CD4-positive, alpha-beta memory T cell (primary cell): ENCODE measurements at places on chromosomes 12 and 14.

DNA sequence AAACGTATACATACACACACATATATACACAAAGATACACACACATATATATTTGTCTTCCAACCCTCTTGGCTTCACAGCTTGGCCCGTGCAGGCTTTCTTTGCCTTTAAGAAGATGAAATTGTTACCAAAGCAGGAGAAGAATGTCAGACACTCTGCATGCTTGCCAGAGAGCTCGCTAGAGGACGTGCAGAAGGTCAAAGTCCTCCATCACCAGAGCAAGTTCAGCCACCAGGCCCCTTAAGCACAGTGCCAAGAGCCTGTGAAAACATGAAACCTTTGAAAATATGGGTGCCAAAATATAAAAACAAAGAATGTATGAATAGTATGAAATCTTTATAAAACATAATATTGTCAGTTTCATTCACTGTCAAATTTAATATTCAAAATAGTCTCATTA, 14.9 kb upstream of the MCRS1 start:
- no peak for DNase-seq

DNA sequence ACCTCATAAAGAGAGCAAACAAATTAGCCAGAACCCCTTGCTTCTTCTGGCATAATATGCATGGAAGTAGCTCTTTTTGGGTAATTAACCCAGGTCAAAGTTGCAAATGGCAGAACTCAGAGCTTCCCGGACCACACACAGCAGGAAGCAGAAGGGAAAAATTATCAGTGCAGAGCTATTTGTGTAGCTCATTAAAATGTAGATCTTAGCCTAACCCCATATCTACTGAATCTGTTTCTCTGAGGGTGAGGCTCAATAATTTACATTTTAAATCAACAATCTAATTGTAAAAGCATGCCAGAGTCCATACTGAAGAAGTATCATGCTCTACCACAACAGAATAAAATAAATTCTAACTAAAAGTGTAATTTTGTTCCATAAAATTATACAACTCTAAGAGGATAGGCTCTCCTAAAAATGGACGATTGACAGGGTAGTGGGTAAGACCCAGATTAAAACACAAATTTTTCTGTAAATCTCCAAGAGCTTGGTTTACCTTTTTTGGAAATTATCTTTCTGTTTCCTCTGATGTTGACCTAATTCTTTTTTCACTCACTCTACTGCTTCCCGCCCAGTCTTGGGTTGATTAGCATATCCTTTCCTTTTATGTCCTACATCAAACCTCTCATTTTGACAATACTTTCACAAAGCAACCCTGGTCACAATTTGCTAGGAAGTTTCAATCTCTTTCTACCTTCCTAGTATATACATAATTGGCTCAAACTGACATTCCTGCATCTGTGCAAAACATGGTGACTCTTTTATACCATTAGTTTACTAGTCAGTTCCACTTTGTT, 213.3 kb upstream of the SLC16A7 start:
- no peak for DNase-seq

DNA sequence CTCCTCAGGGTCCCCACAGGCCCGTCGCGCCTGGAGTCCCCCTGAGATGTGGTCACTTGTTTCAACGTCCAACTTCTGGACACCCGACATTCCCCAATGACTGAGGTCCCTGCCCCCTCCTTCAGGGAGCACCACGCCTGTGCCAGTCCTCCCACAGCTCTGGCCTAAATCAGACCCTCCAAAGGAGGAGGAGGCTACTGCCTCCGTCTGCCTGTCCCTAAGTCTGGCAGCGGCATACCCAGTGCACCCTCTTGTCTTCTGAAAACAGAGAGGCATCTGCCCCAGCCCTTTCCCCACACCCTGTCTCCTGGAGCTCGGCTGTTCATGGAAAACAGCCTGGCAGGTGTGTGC, 46.2 kb downstream of the TESC start:
- no peak for DNase-seq

DNA sequence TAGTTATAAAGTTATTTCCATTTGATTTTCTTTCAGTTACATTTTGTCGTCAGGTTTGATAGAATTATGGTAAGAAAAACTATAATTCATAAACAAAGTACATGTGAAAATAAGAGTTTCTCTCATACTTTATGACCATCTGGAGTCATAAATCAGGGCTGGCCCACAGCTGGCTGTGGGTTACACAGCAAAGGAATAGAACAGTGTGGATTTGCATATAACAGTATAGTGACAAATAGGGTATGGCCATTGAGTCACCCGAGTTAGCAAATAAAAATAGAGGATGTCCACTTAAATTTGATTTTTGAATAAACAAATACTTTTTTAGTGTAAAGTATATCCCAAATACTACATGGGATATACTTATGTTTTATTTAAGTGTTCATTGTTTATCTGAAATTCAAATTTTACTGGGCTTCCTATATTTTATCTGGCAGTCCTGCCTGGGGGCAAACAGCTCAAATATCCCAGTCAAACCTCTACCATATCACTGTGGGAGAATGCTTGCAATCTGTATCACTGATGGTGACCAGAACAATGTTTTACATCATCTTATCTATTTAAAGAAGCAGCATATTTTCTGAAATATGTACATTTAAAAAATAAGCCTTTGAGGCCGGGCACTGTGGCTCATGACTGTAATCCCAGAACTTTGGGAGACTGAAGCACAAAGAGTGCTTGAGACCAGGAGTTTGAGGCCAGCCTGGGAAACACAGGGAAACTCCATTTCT, 65.5 kb downstream of the KSR2 start:
- no peak for DNase-seq

DNA sequence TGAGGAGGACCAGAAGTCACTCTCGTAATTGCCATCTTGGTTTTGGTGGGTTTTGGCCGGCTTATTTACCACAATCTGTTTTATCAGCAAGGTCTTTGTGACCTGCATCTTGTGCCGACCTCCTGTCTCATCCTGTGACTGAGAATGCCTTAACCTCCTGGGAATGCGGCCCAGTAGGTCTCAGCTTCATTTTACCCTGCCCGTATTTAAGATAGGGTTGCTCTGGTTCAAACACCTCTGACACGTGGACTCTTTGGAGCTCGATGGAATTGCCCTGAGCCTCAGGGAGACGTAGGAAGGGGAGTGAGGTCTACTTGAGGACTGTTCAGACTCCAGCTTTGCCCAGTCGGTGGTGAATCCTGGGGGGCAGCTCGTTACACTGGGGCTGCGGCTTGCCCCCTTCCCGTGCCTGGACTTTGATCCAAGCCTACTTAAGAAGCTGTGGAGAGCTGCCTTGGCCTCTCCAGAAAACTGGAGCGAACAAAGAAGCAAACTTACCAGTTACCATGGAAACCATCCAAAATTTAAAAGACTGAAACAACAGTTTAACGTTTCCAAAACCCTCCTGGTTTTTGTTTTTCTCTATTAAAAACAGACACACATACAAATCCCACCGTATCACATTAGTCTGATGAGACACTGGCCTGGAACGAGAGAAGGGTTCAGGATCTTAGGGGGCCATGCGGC, 28.0 kb downstream of the CALM1 start:
- DNase-seq: no peak
